Stimulated activated CD8-positive, alpha-beta memory T cell treated with anti-CD3 and anti-CD28 coated beads, Interleukin-7, amount 100 ng/mL, for 4 hours (primary cell): ENCODE measurements at places on chromosomes 7 and 10.

DNA sequence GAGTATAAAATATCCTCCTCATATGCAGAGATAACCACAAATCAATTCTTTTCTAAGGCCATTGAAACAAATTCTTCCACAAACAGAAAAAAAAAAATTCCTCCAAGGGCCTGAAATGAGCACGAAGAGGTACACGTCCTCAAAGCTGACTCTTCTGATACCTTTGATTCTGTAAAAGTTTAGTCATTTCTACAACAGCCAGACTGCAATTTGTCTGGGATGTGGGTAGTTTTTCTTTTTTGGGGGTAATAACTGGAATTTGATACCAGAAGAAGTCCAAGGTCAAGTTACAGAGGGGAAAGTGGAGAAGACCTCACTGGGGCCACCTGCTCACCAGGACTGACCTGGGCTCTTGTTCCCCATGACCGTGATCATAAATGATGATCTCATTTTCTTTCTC, 121.8 kb downstream of the AOAH start:
- no peak for DNase-seq

- no peak for DNase-seq
Observed at GRCh38 chr7:31890198-31890597, 180.0 kb downstream of the PDE1C start.

GRCh38 chr10:11080564-11080984, 62.9 kb downstream of the CELF2 start:
- DNase-seq, result no peak

DNA sequence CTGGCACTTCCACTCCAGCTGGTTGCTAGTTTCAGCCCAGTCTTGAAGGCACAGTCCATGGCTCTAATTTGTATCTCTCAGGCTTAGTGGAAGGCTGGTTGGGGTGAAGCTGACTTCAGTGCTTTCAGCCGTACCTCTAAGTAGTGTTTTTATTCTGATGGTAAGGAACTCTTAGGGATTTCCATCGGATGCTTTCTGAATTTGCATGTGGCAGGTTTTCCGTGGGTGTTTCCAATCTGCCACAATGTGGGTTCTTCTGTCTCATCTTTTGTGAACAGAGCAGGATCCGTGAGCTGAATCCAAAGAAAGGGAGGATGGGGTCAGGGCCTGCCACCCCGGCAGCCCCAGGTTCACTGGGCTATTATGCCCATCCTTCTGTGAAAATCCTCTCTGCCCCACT, 607.9 kb upstream of the MKI67 start:
- DNase-seq, result no peak

DNA sequence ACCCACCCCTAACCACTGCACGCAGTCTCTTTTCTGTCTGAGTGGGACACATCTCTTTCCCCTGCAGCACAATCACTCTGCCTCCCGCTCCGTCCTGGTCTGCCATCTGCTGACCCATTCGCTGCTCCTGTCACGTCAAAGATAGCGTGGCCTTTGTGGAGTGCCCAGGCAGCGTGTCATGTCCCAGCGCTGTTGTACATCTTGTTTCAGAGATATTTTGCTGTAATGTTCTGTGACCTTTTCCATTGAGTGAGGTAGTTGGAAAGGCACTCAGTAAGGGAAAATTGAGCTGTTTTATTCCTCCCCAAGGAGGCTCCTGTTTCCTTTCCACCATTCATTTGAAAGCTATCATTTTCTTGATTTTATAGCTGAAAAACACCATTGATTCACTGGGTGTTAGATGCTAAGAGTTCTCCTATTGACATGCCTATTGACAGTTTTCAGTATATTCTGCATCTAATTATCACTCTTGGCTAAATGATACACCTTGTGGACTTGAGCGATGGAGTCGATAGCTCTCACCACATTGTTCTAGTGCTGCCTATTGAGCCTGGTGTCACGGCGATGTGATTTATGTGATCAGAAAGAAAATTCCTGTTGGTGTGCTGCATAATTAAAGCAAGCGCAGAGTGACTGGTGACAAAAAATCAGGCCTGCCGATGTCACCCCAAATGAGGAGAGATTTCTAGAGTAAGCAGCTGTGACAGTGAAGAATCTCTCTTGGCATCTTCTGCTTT, 372.6 kb downstream of the LRMDA start:
- DNase-seq, result no peak

- DNase-seq, result no peak
Observed at GRCh38 chr7:37234334-37234733, 214.3 kb downstream of the ELMO1 start.

GRCh38 chr10:99123336-99123735, 112.3 kb downstream of the HPSE2 start:
- DNase-seq, result no peak

- no peak for DNase-seq
Observed at GRCh38 chr10:51255381-51255780, 181.1 kb downstream of the PRKG1 start.

DNA sequence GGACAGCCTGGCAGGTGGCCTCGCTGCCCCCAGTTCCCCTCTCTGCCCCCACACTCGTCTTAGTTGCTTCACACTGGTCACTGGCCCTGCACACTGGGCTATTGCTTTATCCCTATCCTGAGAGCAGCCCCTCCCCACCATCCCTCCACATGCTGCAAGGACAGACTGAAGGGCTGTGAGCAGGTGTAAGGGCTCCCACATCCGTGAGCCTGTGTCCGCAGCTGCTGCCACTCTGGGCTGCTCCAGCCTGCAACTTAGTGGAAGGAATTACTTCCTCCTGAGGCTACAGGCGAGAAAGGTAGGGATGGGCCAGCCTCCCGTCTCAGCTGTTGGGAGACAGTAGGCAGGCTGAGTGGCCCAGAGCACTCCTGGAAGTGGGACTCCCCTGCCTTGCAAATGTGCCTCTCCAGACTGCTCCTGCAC, 3.8 kb downstream of the RARRES2 start:
- no peak for DNase-seq

DNA sequence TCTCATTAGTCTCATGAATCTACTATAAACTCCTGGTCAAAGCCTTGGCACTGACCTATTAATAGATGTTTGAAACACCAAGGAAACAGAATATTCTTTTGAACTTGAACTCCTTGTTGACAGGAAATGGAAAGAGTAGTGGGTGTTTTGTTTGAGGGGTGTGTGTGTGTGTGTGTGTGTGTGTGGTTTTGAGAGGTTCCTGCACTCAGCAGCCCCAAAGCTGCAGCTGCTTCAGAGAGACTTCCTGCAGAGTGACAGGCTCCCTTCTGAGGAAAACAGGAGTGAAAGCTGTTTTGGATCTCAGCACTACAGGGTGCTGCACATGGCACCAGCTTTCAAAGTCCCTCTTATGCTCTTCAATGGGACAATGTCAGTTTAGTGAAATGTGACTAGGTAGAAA, 546.5 kb upstream of the STEAP1 start:
- no peak for DNase-seq

- DNase-seq, result no peak
Observed at GRCh38 chr10:72508033-72508432, 117.8 kb downstream of the MICU1 start.

GRCh38 chr7:112080441-112080840, 125.8 kb downstream of the DOCK4 start:
- no peak for DNase-seq

DNA sequence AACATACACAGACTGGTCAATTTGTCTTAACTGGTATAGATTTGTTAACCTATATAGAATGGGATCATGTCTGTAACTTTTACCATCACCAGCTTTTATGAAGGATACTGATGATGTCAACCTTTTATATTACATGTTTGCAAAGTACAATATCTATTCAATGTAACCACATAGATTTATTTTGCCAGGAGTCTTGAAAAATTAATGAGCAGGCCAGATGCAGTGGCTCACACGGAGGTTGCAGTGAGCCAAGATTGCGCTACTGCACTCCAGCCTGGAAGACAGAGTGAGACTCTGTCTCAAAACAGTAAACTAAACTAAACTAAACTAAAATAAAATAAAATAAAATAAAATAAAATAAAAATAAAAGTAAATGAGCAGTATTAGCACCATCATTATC, 30.0 kb upstream of the PARD3 start:
- DNase-seq, result no peak

- no peak for DNase-seq
Observed at GRCh38 chr10:123577921-123578461, 88.2 kb upstream of the GPR26 start.

DNA sequence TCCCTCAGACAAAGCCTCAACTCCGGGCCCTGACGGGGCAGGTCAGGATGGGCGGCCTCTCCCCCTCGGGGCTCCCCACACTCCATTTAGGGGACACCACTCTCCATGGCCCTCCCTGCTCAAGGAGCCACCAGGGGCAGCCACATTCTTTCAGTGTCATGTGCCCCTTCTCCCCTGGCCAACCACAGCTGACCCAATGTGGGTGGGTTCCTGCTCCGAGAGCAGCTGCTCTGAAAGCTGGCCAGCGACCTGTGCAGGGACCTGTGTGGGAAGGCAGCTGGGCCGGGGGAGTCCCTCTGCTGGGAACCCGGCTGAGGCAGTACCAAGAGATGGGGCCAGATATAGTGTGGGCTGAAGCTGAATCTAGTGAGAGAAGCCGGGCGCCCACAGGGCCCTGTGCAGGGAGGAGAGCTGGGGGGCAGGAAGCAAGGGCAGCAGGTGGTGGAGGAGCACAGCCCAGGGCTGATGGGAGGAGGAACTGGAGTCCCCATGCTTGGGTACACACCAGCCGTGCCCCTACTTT, 40.6 kb upstream of the NPFFR1 start:
- DNase-seq, result peak; percentile 15

GRCh38 chr10:18472977-18473376, 178.4 kb downstream of the NSUN6 start:
- no peak for DNase-seq

- no peak for DNase-seq
Observed at GRCh38 chr7:137890449-137890921, 43.7 kb upstream of the DGKI start.

DNA sequence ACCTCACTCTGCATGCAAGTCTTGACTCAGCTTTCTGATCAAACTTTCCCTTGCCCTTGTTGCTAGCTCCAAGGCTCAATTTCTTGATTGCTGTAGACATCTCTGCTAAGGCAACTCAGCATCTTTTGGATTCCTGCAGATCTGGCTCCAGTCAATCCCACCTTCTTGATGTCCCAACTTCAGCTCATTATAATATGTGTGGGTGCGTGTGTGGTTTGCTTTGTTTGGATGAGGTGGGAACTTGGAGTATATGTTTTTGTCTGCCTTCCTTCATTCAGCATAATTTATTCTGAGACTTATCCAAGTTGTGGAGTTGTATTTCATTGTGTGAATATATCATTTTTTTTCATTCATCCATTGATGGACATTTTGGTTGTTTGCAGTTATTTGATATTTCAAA, 364.8 kb upstream of the IGFBP3 start:
- DNase-seq, result no peak
